Chondrocyte (in vitro differentiated cells): ENCODE measurements at places on chromosomes 13 and 19.
A peak's percentile ranks its signal among the peaks of the same experiment; 100 is the strongest.

GRCh38 chr19:9970481-9970880 is 34.2 kb upstream of the OLFM2 start:
- peaks cover 41% of the 10 kb centered on the region for H3K36me3 ChIP-seq
- no peaks in the 10 kb centered on the region for H3K4me1 ChIP-seq
- H3K27ac ChIP-seq = no peak overlapping the region
- DNase-seq = no peak
- no peak overlapping the region for H3K4me3 ChIP-seq

DNA sequence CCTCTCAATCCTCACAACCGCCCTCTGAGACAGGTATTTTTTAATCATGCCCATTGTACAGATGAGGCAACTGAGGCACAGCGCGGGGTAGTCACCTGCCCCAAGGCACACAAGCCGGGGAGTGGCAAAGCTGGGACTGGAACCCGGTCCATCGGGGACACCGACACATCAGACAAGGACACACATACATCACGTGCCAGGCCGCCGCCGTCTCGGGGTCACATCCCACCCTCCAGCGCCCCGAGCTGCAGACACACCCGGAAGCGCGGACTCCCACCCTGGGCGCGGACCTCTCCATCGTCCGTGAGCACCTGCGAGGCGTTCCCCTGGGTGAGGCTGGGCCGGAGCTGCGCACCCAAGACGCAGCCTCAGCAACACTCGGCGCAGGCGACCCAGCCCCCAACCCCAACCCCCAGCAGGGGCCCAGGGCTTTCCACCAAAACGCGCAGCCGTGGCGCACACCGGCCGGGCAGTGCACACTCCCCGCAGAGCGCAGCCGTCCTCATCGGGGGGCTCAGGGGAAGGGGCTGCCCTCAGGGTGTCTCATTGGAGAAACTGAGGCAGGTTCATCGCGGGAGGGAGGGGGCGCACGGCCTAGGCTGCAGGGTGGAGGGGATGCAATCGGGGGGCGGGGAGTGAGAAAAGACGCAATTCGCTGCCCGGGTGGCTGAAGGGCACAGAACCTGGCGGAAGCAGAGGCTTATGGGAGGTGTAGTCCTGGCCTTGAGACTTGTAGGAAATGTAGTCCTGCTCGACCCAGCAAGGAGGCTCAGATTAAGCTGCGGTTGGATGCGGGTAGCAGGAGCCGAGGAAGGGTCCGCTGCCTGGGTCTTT is 1.9 kb upstream of the LMTK3 start:
- H3K4me1 ChIP-seq = peaks cover 12% of the 10 kb centered on the region
- H3K27me3 ChIP-seq = peaks cover 8% of the 10 kb centered on the region
- H3K27ac ChIP-seq = no peak overlapping the region
- no peaks in the 10 kb centered on the region for H3K36me3 ChIP-seq
- DNase-seq = no peak

- no peak overlapping the region for H3K4me3 ChIP-seq
- H3K27me3 ChIP-seq = peaks cover 11% of the 10 kb centered on the region
- no peaks in the 10 kb centered on the region for H3K36me3 ChIP-seq
- peaks cover 11% of the 10 kb centered on the region for H3K4me1 ChIP-seq
These were observed 15.7 kb downstream of the TJP3 start for GRCh38 chr19:3723883-3724282.

DNA sequence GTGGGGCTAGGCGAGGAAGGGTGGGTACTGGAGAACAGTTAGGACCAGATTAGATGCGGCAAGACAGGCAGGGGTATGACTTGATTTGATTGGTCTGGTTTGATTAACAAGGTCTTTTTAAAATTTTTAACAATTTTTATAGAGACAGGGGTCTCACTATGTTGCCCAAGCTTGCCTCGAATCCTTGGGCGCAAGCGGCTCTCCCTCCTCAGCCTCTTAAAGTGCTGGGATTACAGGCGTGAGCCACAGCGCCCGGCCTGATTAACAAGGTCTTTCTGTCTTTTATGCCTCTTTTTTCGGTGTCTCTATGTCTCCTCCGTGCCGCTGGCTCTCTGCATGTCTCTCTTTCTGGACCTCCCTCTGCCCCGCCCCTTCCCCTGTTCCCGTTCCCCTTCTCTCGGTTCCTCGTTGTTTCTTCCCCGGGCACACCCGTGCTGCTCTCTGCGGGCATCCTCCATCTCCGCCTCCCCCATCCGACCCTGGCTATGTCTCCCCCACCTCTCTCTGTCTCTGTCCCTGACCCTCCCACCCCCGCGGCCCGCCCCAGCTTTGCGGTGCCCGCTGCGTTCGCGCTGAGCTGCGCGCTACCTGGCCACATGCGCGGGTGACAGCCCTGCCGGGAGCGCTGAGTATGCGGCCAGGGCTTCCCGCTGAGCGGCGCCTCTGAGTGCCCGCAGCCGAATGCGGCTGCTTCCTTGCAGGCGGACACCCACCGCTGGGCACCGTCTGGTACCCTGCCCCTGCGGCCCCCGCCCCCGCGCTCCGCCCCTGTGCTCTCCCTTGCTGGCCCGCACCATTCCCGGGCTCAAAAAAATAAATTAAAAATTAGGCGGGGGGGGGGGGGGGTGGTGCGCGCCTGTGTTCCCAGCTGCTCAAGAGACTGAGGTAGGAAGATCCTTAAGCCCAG is 8.1 kb upstream of the SDHAF1 start:
- peaks cover 4% of the 10 kb centered on the region for H3K4me1 ChIP-seq
- H3K27ac ChIP-seq = no peak overlapping the region
- no peaks in the 10 kb centered on the region for H3K36me3 ChIP-seq
- DNase-seq = no peak

DNA sequence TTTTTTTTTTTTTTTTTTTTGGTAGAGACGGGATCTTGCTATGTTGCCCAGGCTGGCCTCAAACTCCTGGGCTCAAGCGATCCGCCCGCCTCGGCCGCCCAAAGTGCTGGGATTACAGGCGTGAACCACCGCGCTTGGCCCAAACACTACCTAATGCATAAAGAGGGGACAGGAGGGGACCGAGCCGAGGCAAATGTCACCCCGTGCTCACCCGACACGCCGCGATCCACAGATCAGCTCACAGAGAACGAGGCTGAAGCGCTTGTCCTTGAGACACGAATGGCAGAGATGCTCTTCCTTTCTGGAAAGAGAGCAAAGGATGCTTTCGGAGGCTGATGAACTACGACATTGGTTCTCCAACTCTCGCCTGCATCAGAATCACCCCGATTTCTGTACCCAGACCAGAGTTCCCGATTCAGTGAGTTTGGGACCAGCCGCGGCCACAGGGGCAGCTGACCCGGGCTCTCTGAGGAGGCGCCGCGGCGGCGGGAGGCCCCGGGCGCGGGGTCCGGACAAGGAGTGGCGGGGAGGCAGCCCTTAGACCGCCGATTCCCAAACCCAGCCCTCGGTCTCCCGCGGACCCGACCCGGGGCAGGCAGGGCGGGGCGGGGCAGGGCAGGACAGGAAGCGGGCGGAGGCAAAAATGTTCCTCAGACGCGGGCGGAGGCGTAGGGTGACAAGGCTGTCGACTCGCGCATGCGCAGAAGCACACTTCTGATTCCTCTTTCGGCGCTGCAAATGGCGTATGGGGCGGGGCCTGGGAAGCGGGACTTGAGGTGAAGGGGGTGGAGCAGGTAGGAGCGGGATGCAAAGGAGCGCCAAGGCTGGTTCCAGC is at the start of gene ZNF699:
ZNF699 (minus strand) TSS at position 700 of the 835 bp plus-strand sequence. CDS start 4,719 bp downstream, outside the sequence.
- H3K4me3 ChIP-seq = peak within 1 kb of the TSS; percentile 96
- H3K36me3 ChIP-seq = peaks cover 15% of the 10 kb centered on the region
- peak; percentile 99 for DNase-seq
- H3K27me3 ChIP-seq = no peaks in the 10 kb centered on the region
- H3K4me1 ChIP-seq = peaks cover 25% of the 10 kb centered on the region

GRCh38 chr19:52651956-52652355 is 13.8 kb upstream of the ZNF83 start:
- peaks cover 42% of the 10 kb centered on the region for H3K36me3 ChIP-seq
- H3K4me3 ChIP-seq = no peak overlapping the region
- DNase-seq = no peak

DNA sequence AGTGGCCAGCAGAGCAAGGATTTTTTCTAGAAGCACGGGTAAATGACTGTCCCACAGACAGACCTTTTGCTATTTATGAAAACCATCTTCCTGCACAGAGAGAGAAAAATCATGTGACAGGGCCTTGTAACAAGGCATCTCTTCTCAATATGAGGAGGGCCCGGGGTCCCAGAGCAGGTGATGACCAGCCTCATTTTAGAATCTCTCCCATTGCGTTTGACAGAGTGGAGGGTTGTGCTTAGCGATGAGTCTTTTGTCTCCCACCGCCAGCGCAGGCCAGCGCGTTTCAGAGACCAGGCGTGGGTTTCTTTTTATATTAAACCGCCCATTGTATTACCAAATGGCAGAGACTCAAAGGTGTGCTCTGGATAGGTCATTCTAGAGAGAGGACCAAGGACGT is 97.4 kb upstream of the UBL3 start:
- H3K4me3 ChIP-seq = no peak overlapping the region
- H3K4me1 ChIP-seq = no peaks in the 10 kb centered on the region
- no peak overlapping the region for H3K27ac ChIP-seq
- no peak for DNase-seq

- H3K4me3 ChIP-seq = no peak overlapping the region
- DNase-seq = no peak
- peaks cover 2% of the 10 kb centered on the region for H3K36me3 ChIP-seq
- H3K27me3 ChIP-seq = no peaks in the 10 kb centered on the region
- no peak overlapping the region for H3K27ac ChIP-seq
These were observed 20.3 kb upstream of the RNASEH2B start for GRCh38 chr13:50889317-50889716.

DNA sequence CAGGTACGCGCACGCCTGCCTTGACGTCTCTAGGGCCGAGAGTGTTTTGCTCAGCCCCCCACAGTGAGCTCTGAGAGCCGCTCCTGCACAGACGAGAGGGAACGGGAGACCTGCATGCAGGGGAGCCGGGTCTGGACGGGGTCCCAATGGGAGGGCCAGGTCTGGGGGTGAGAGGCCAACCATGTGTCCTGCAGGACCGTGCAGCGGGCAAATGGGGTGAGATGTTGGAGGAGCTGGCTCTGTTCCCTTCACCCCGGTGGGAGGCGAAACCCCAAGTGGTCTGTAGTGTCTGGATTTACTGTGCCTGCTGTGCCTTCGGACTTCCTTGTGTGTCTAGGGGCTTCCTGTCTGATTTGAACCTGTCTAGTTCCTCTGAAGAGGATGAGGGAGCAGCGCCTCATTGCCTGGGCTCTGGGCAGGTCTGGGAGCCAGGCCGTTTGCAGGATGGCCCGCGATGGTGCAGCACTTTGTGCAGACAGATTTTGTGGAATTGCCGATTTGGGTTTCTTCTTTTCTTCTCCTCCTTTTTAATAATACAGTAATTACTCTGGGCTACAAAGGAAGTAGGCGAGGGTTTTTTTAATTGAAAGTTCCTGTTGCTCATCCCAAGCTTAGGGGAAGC is 2.1 kb downstream of the CSNK1G2 start:
- peaks cover 31% of the 10 kb centered on the region for H3K4me1 ChIP-seq
- no peaks in the 10 kb centered on the region for H3K36me3 ChIP-seq
- no peak for DNase-seq
- H3K27me3 ChIP-seq = no peaks in the 10 kb centered on the region

GRCh38 chr13:38819053-38819452 is 132.2 kb downstream of the FREM2 start:
- H3K27ac ChIP-seq = no peak overlapping the region
- no peak for DNase-seq
- no peaks in the 10 kb centered on the region for H3K27me3 ChIP-seq
- H3K36me3 ChIP-seq = no peaks in the 10 kb centered on the region

DNA sequence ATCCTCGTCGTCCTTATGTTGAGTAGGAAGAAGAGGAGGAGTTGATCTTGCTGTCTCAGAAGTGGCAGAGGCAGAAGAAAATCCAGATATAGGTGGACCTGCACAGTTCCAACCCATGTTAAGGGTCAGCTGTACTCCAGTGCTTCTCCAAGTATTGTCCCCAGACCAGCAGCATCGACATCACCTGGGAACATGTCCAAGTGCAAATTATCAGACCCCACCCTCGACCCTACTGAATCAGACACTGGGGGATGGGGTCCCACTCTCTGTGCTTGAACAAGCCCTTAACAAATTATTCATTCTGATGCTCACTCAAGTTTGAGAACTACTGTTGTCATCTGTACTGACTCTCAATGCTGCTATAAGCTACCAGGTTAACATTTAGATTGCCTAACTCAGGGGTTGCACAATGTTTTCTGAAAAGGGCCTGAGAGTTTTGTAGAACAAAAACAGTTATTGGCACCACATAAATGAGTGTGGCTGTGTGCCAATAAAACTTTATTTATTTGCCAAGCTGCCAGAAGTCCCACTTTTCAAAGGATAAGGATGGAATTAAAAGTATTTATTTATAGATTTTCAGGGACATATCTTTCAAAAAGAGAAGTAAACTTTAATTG is 226.7 kb upstream of the IPO5 start:
- peaks cover 46% of the 10 kb centered on the region for H3K4me1 ChIP-seq
- no peak overlapping the region for H3K4me3 ChIP-seq
- H3K36me3 ChIP-seq = peaks cover 2% of the 10 kb centered on the region
- no peak for DNase-seq
- H3K27ac ChIP-seq = no peak overlapping the region

- peak overlapping the region; percentile 65 for H3K27ac ChIP-seq
- H3K4me1 ChIP-seq = peaks cover 50% of the 10 kb centered on the region
- H3K4me3 ChIP-seq = no peak overlapping the region
These were observed 56.5 kb downstream of the GADD45B start for GRCh38 chr19:2532252-2533071.

- DNase-seq = no peak
- H3K4me1 ChIP-seq = peaks cover 21% of the 10 kb centered on the region
- H3K36me3 ChIP-seq = peaks cover 2% of the 10 kb centered on the region
- no peak overlapping the region for H3K27ac ChIP-seq
These were observed 2.5 kb upstream of the KHSRP start for GRCh38 chr19:6427131-6427530.

- no peak overlapping the region for H3K4me3 ChIP-seq
- no peak for DNase-seq
- no peaks in the 10 kb centered on the region for H3K27me3 ChIP-seq
- peaks cover 1% of the 10 kb centered on the region for H3K36me3 ChIP-seq
These were observed 16.5 kb downstream of the ARHGEF7 start for GRCh38 chr13:111131611-111132010.

DNA sequence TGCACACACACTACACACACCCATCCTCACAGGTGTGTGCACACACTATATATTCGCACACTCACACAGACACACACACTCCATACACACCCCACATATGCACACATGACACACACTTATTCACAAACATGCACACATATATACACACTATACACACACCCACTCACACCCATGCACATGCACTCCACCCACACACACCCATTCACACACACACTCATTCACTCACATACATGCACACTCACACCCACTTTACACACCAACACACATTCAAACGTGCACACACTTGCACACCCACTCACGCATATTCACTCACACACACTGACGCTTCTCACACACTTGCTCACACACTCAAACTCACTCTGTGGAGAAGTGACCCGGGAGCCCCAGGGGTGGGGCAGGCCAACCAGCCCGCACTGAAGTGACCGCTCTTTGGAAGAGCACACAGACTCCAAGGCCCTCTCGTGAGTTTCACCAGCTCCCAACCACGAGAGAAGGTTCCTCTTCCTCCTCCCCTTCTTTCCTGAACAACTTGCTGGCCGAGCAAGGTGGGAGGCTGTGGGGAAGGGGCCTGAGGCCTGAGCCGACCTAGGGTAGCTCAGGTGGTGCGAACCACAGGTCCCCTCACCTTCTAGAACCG is 86.1 kb upstream of the TM9SF2 start:
- no peaks in the 10 kb centered on the region for H3K4me1 ChIP-seq
- DNase-seq = no peak
- peaks cover 2% of the 10 kb centered on the region for H3K36me3 ChIP-seq
- peaks cover 8% of the 10 kb centered on the region for H3K27me3 ChIP-seq
- H3K4me3 ChIP-seq = no peak overlapping the region
- H3K27ac ChIP-seq = no peak overlapping the region
